ENCODE measurements at places on chromosomes 11 and 22. TPM values are rescaled to one million over a fixed set of nuclear protein-coding genes. Genes with fewer than 3 reads are reported as not detected.

SUSD2 gene
- 2.4 TPM for total RNA-seq

MYO18B gene
- 1.0 TPM for total RNA-seq

ASCL2 gene
- total RNA-seq, result 2.5 TPM

MS4A6E gene
- not detected for total RNA-seq

POU2AF3 gene
- total RNA-seq, result not detected

NLRP10 gene
- total RNA-seq, result not detected

DNA sequence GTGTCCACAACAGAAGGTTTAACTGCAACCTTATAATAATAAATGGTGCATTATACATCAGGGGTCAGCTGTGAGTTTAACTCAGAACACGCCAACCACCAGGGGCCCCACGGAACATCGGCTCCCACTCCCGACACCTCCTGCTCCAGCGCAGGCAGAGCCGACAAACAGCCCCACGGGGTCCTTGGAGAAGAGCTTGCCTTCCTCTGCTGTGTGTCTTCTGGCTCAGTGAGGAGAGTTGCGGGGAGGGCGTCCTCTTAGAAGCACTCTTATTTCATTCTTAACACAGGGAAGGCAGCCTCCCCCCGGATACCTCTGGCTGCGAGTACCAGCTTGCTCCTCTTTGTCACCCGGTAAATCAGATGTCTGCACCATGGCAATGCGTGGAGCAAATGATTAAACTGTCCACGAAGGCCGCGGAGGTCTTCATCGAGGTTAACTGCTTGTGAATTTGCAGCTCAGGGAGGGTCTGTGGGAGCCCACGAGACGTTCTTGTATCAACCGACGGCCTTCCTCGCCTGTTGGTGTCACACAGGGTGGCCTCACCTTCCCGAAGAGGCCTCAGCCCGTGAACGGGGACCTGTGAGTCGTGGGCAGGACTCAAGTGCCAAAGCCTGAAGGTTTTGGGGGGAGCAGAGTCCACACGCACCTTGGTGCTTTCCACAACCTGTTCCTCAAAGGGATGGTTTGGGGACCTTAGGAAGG is 464.0 kb downstream of the BRD1 start:
- no peaks in the 10 kb centered on the region for H3K36me3 ChIP-seq
- H3K4me3 ChIP-seq, result no peak overlapping the region
- H3K4me1 ChIP-seq, result no peaks in the 10 kb centered on the region
- DNase-seq, result no peak
- H3K27me3 ChIP-seq, result peaks cover 23% of the 10 kb centered on the region

GRCh38 chr11:134453441-134453840 is 41.4 kb upstream of the B3GAT1 start:
- no peak for DNase-seq
- H3K36me3 ChIP-seq, result no peaks in the 10 kb centered on the region
- H3K27me3 ChIP-seq, result no peaks in the 10 kb centered on the region

DNA sequence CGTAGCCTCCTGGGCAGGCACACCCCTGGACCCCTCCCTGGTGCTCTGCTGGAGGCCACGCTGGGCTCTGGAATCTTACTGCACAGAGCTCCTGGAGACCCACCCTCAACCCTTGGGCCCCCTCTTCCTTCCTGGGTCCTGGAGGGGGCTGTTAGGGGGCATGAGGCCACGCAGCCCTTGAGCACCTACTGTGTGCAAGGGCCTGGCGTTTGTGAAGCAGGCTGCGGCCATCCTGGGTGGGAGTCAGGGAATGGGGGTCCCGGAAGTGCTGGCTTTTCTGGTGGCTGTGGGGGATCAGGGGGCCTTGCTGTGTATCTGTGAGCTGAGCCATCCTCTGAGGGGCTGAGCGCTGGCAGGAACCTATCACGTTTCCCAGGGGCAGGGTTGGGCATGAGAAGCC is 40.9 kb upstream of the CCDC188 start:
- H3K27me3 ChIP-seq, result no peaks in the 10 kb centered on the region
- H3K36me3 ChIP-seq, result no peaks in the 10 kb centered on the region
- H3K4me3 ChIP-seq, result no peak overlapping the region
- no peak overlapping the region for H3K27ac ChIP-seq
- H3K4me1 ChIP-seq, result peaks cover 4% of the 10 kb centered on the region

- no peaks in the 10 kb centered on the region for H3K4me1 ChIP-seq
- H3K27me3 ChIP-seq, result no peaks in the 10 kb centered on the region
- H3K27ac ChIP-seq, result no peak overlapping the region
- no peak for DNase-seq
- no peaks in the 10 kb centered on the region for H3K36me3 ChIP-seq
Measured at GRCh38 chr11:33222052-33222750, 35.0 kb upstream of the HIPK3 start.

GRCh38 chr11:76197332-76197731 is 9.0 kb downstream of the WNT11 start:
- DNase-seq, result no peak
- H3K27me3 ChIP-seq, result no peaks in the 10 kb centered on the region
- no peaks in the 10 kb centered on the region for H3K4me1 ChIP-seq
- H3K27ac ChIP-seq, result no peak overlapping the region
- no peaks in the 10 kb centered on the region for H3K36me3 ChIP-seq

- DNase-seq, result no peak
- H3K27me3 ChIP-seq, result peaks cover 7% of the 10 kb centered on the region
Measured at GRCh38 chr11:14203321-14203720, 155.7 kb downstream of the RRAS2 start.

GRCh38 chr11:70720281-70720680 is 322.0 kb downstream of the CTTN start:
- no peak overlapping the region for H3K27ac ChIP-seq
- H3K36me3 ChIP-seq, result no peaks in the 10 kb centered on the region
- H3K4me1 ChIP-seq, result no peaks in the 10 kb centered on the region
- peaks cover 22% of the 10 kb centered on the region for H3K27me3 ChIP-seq
- no peak overlapping the region for H3K4me3 ChIP-seq

DNA sequence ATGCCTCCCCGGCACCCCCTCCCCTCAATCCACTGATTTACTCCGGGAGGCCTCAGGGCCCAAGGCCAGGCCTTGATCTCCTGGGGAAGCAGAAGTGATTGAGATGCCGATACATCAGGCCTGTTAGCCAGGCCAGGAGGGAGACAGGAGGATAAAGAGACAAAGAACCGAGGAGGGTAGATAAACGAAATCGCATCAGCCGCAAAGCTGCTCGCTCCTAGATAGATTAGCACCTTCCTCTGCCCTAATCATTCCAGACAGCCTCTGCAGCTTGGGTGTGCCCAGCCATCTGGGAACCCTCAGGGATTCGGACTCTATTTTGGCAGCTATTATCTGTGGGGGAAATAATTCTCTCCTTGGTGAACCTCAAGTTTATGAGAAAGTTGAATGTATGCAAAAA is 121.2 kb downstream of the ABTB2 start:
- no peak for DNase-seq
- H3K4me1 ChIP-seq, result peaks cover 40% of the 10 kb centered on the region
- H3K4me3 ChIP-seq, result peak overlapping the region; percentile 69

GRCh38 chr11:707817-708420 is 1.9 kb downstream of the EPS8L2 start:
- no peaks in the 10 kb centered on the region for H3K4me1 ChIP-seq
- H3K4me3 ChIP-seq, result no peak overlapping the region
- no peak overlapping the region for H3K27ac ChIP-seq
- no peaks in the 10 kb centered on the region for H3K36me3 ChIP-seq
- peak; percentile 44 for DNase-seq

DNA sequence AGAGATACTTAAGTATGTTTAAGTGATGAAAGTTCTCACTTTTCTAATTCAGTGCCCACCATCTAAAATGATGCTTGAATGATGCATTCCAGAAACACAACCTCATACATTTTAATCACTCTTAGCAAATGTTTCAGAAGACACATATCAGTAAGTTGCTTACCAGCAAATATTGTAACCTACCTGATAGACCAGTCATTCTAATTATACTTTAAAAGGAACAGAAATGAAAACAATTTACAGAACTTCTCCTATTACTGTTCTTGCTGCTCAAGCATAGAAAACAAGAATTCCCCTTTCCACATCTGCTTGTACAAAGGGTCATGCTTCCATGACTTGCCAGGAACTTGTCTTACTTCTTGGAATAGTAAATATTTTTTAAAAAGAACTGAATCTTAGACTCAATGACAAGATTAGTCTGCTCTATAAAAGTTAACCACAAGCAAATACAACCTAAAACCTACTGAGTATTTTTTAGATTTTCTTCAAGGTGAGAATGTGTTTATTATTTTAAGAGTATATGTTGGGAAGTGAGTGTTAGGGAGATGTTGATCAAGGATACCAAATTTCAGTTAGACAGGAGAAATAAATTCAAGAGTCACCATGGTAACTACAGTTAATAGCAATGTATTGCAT is 82.0 kb upstream of the SC5D start:
- H3K36me3 ChIP-seq, result no peaks in the 10 kb centered on the region
- H3K27ac ChIP-seq, result no peak overlapping the region
- DNase-seq, result no peak
- H3K27me3 ChIP-seq, result peaks cover 39% of the 10 kb centered on the region
- no peak overlapping the region for H3K4me3 ChIP-seq
- no peaks in the 10 kb centered on the region for H3K4me1 ChIP-seq

GRCh38 chr11:64960719-64961118 is 11.2 kb downstream of the MAJIN start:
- no peaks in the 10 kb centered on the region for H3K27me3 ChIP-seq
- DNase-seq, result no peak
- no peaks in the 10 kb centered on the region for H3K36me3 ChIP-seq

All from natural killer cell treated with Interleukin-12 subunit alpha and Interleukin-12 subunit beta and Interleukin-15 and Interleukin-18, amount 100 ng/mL, for 72 hours (primary cell).